ENCODE measurements at places on chromosomes 11 and 22. TPM values are rescaled to one million over a fixed set of nuclear protein-coding genes. Genes with fewer than 3 reads are reported as not detected.

DNA sequence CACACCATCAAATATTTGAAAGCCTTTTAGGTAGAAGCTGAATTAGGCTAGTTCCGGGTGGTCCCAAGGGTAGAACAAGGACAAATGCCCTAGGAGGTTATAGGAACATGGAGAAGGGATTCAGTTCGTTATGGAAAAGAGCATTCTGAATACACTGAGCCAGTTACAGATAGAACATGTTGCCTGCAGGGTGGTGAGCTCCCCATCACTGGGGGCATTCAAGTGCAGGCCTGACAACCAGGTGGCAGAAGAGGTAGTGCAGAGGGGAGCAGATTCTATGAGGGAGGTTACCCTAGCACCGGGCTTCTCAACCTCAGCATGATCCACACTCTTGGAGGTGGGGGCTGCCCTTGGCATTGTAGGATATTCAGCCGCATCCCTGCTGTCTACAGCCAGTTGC, 24.2 kb downstream of the LIF start:
- no peak for DNase-seq

DNA sequence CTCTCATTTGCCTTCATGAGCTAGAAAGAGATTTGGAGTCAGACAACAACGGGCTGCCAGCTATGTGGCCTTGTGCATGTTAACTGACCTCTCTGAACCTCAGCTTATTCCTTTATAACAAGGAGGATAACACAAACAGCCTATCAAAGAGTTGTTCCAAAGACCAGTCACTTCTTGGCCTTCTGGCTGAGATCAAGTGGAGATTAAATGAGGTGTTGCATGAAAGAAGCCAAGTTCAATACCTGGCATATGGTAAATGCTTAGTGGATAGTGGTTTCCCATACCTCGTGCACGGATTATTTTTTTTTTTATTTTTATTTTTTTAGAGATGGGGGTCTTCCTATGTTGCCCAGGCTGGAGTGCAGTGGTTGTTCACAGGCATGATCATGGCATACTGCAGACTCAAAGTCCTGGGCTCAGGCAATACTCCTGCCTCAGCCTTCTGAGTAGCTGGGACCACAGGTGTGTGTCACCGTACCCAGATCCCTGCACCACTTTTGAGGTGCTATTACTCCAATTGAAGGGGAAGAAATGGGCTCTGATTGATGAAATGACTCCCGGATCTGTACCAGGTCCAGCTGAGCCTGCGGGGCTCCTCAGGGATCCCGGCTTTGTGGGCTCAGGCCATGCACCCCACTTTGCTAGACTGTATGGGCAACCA, 4.9 kb downstream of the LGALS1 start:
- DNase-seq: no peak

DNA sequence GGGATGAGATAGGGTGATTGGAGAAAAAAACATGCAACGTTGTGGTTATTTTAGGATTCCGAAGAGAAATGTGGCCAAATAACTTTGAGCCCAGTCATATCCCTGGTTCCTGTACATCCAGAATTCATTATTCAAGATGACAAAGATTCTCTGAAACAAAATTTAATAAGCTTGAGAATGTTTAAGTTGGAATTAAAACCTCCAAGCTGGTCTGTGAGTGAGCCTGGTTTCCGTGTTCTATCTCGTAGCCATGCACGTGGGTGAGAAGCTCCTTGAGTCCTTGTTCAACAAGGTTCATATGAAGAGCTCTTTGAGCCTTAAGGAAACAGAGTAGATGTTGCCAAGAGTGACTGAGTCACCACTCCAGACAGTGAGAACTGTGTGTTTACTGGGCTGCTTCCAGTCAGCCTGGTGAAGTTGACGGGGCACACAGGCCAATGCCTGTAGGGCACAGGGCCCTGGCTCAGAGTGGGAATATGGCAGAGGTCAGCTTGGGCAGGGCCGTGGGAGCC, 206.5 kb downstream of the NAV2 start:
- no peak for DNase-seq

- no peak for DNase-seq
These were observed 17.7 kb downstream of the IGF2 start for GRCh38 chr11:2121227-2122130.

DNA sequence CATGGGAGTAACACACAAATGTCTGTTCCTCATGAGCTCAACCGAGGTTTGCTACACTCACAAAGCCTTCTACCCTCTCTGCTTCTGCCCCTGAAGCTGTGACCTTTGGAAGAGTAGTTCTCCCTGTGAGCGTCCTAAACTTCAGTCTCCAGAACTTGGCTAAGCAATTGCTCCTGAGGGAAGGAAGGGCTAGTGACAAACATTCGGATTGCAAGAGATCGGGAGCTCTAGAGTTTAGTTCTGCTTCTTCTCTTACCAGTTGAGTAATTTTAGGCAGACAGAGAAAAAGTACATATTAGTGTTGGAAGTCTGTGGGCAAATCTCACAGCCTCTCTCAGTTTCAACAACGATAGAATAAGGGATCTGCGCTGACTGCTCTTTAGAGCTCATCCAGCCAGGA, 27.3 kb upstream of the ELF5 start:
- DNase-seq: no peak

DNA sequence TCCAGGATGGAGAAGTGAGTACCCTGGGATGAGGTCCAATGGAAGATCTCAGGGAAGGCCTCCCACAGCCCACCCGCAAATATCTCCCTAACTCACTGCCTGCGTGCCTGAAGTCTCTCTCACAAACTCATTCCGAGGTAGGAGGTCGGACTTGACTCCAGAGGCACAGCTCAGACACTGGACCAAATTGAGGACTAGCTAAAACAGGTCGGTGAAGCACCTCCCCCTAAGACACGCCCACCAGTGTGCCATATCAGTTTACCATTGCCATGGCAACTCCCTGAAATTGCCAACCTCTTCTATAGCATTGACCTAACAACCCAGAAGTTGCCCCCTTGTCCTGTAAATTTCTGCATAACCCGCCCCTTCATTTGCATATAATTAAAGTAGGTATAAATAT, 17.5 kb downstream of the RPL3 start:
- no peak for DNase-seq

Gene SYT9
- polyA plus RNA-seq: 4.8 TPM
